ENCODE measurements at places on chromosomes 7 and 10.

DNA sequence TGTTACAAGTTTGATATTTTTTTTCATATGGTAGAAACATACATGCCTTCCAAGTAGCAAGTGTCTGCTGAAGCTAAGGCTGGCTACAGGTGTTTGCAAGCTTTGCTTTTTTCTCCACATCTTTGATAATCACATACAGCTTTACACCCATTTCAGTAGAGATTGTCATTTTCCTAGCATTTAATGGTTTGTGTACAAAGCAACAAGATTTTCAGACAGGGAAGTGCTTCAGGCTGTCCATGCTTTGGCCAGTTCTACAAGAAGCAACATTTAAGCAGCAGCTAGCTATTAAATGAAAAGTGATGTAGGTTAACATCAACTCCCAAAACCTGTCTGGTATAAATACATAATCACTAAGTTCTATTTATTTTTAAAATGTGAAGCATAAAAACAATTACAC, 2.3 kb downstream of the HDAC9 start:
- no peak for DNase-seq

DNA sequence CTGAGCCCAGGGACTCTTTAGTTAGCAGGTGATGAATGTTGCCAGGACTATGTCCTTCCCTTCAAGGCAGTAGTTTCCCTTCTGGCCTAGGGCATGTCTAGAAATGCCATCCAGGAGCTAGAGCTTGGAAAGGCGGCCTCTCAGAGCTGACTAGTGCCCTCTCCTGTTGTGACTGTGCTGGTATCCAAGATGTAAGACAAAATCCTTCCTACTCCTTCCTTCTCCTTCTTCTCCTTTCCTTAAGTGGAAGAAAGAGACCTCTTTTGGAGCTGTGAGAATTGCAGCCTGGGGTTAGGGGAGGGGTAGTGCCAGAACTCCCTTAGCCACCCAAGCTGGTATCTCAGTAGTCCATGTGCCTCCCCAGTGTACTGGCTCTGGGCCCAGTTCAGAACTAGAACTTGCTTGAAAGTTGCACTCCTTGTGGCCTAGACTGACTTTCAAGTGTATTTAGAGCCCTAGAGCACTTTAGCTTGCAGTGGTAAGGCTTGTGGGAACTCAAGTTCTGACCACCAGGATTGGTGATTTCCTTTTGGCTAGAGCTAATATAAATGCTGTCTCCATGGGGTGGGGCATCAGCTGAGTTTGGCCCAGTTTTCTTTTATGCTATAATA, 118.8 kb downstream of the NPSR1 start:
- DNase-seq = no peak

- no peak for DNase-seq
Measured at GRCh38 chr10:43866712-43867111, 218.0 kb upstream of the ZNF32 start.

DNA sequence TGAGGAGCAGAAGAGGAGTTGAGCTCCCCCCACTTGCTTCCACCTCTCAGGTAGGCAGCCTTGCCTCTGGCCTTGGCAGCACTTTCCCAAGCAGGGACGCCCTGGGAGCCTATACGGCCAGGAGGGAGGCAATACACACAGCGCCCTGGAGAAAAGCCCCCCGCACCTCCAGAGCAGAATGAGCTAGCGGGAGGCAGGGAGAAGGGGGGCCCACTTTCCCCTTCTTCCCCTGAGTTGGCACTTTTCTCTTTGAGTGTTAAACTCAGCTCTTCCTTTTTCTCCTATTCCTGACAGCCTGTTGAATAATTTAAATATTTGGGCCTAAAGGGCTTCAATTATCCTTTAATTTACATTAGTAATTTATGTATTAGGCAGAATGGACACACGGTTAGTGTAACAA, 35.8 kb downstream of the UNC5B start:
- DNase-seq = no peak

GRCh38 chr10:865257-865656, 66.2 kb downstream of the LARP4B start:
- no peak for DNase-seq

- DNase-seq = no peak
Measured at GRCh38 chr7:94417306-94417705, 22.6 kb downstream of the COL1A2 start.

- DNase-seq = no peak
Measured at GRCh38 chr7:91181949-91182348, 82.3 kb upstream of the FZD1 start.

Data from left kidney (tissue), 8 donors.